SJSA1 (cell line): ENCODE measurements at places on chromosomes 4 and X. TPM values are rescaled to one million over a fixed set of nuclear protein-coding genes. Genes with fewer than 3 reads are reported as not detected.

GRCh38 chr4:147198411-147199051, 252.9 kb upstream of the TTC29 start:
- no peak overlapping the region for H3K4me3 ChIP-seq
- no peaks in the 10 kb centered on the region for H3K27me3 ChIP-seq
- H3K36me3 ChIP-seq = no peaks in the 10 kb centered on the region
- peaks cover 30% of the 10 kb centered on the region for H3K4me1 ChIP-seq

Gene ZCCHC18
- 1.2 and 1.6 TPM in 2 replicates for total RNA-seq

GRCh38 chr4:73421708-73422457, 14.1 kb upstream of the AFP start:
- no peaks in the 10 kb centered on the region for H3K36me3 ChIP-seq
- H3K27ac ChIP-seq = no peak overlapping the region
- 0 out of 2 replicates have a peak, but pooled peaks cover 5% of the 10 kb centered on the region for H3K27me3 ChIP-seq
- no peak overlapping the region for H3K4me3 ChIP-seq
- DNase-seq = no peak

DNA sequence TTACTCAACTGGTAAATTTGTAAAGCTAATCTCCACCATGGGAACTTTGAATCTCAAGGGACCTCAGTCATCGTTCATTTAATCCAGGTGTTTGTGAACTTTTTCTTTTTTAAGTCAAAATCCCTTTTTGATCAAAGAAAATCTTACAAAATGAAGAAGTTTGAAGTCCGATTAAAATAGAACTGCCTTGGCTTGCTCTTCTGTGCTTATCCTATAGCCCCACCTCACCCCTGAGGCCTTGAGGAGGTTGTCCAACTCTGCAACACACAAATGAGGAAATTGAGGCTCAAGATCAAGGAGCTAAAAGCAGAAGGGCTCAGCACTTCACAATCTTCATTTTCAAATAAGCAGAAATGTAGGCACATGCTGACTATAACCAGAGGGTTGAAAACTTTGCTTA, 240.3 kb upstream of the SFRP2 start:
- H3K36me3 ChIP-seq = no peaks in the 10 kb centered on the region
- no peak overlapping the region for H3K27ac ChIP-seq
- H3K4me1 ChIP-seq = no peaks in the 10 kb centered on the region
- no peak for DNase-seq
- H3K4me3 ChIP-seq = no peak overlapping the region
- H3K27me3 ChIP-seq = no peaks in the 10 kb centered on the region

Gene HAUS7
- 34.2 and 37.5 TPM in 2 replicates for total RNA-seq

- no peak overlapping the region for H3K4me3 ChIP-seq
- DNase-seq = no peak
- no peaks in the 10 kb centered on the region; the same call in 1 of the 2 replicates for H3K27me3 ChIP-seq
- H3K36me3 ChIP-seq = no peaks in the 10 kb centered on the region
- H3K4me1 ChIP-seq = no peaks in the 10 kb centered on the region
These were observed 31.8 kb downstream of the CXCL1 start for GRCh38 chr4:73901031-73901430.

Gene MID1IP1
- 39.5 and 40.8 TPM in 2 replicates for total RNA-seq

DNA sequence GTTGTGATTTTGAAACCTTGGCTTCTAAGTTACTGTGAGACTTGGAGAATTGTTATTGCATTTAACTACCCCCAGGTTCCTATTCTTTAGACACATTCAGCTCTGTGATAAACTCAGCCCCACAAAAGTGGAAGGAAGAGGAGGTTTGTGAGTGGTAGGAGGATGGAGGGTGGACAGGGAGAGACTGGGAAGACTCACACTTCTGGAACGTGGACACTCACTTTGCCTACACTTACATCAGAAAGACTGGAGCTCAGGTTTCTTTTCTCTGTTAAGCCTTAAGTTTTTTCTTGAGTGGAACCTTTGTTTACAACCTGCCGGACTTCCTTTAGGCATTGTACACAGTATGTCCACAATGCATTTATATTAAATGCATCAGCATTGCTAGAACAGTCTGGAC, 99.0 kb downstream of the AREG start:
- DNase-seq = no peak
- H3K36me3 ChIP-seq = no peaks in the 10 kb centered on the region
- H3K4me1 ChIP-seq = peaks cover 41% of the 10 kb centered on the region
- no peak overlapping the region for H3K4me3 ChIP-seq
- H3K27ac ChIP-seq = 0 out of 2 replicates have a peak overlapping the region, but pooled peaks have one; percentile 15

Gene NHS
- total RNA-seq = 1.3 and 2.6 TPM in 2 replicates

- no peak for DNase-seq
- no peaks in the 10 kb centered on the region for H3K36me3 ChIP-seq
- H3K4me3 ChIP-seq = no peak overlapping the region
- peaks cover 11% of the 10 kb centered on the region for H3K4me1 ChIP-seq
These were observed 9.8 kb downstream of the TSPAN5 start for GRCh38 chr4:98648602-98649001.

Gene HEPH
- 5.8 and 9.6 TPM in 2 replicates for total RNA-seq

GRCh38 chrX:41541386-41541785, 94.2 kb downstream of the NYX start:
- H3K27me3 ChIP-seq = no peaks in the 10 kb centered on the region
- H3K36me3 ChIP-seq = no peaks in the 10 kb centered on the region
- no peak for DNase-seq
- peaks cover 10% of the 10 kb centered on the region; the same call in 1 of the 2 replicates for H3K4me1 ChIP-seq
- no peak overlapping the region for H3K4me3 ChIP-seq
- no peak overlapping the region for H3K27ac ChIP-seq

GRCh38 chrX:1295550-1295949, 26.9 kb downstream of the CSF2RA start:
- H3K36me3 ChIP-seq = no peaks in the 10 kb centered on the region
- no peak overlapping the region for H3K27ac ChIP-seq

GRCh38 chrX:50117476-50117875, 83.3 kb downstream of the AKAP4 start:
- H3K4me1 ChIP-seq = no peaks in the 10 kb centered on the region
- no peak overlapping the region for H3K4me3 ChIP-seq
- no peak for DNase-seq
- H3K36me3 ChIP-seq = no peaks in the 10 kb centered on the region

DNA sequence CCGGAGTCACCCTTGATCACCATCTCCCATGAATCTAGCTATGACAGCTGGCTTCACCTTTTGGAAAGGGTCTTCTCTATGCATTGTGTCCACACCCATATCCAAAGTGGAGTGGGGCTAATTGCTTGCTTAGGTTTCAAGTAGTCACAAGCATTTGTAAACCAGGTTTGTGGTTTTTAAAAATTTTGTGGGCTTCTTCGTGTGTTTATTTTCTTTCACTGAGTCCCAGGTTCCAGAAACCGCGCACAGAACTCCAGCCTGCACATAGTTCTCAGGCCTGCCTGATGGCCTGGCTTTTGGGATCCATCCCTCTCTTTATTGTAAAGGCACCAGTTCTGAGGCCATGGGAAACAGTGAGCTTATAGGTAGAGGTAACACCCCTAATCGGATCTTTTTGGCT, 70.2 kb upstream of the TLR3 start:
- H3K27me3 ChIP-seq = no peaks in the 10 kb centered on the region
- DNase-seq = no peak
- no peak overlapping the region for H3K27ac ChIP-seq
- no peak overlapping the region for H3K4me3 ChIP-seq
- H3K36me3 ChIP-seq = no peaks in the 10 kb centered on the region

Gene CFAP99
- not detected in 2 replicates for total RNA-seq

Gene RHOXF2
- not detected in 2 replicates for total RNA-seq

Gene BEND4
- total RNA-seq = not detected in 2 replicates

GRCh38 chr4:37383579-37384229, 139.2 kb downstream of the NWD2 start:
- no peak overlapping the region for H3K4me3 ChIP-seq
- H3K27me3 ChIP-seq = no peaks in the 10 kb centered on the region
- H3K27ac ChIP-seq = no peak overlapping the region
- no peak for DNase-seq

GRCh38 chr4:164461901-164462300, 292.0 kb upstream of the SMIM31 start:
- H3K4me1 ChIP-seq = no peaks in the 10 kb centered on the region
- H3K27ac ChIP-seq = no peak overlapping the region
- H3K36me3 ChIP-seq = no peaks in the 10 kb centered on the region
- no peaks in the 10 kb centered on the region; the same call in 1 of the 2 replicates for H3K27me3 ChIP-seq
- no peak for DNase-seq
- H3K4me3 ChIP-seq = no peak overlapping the region

DNA sequence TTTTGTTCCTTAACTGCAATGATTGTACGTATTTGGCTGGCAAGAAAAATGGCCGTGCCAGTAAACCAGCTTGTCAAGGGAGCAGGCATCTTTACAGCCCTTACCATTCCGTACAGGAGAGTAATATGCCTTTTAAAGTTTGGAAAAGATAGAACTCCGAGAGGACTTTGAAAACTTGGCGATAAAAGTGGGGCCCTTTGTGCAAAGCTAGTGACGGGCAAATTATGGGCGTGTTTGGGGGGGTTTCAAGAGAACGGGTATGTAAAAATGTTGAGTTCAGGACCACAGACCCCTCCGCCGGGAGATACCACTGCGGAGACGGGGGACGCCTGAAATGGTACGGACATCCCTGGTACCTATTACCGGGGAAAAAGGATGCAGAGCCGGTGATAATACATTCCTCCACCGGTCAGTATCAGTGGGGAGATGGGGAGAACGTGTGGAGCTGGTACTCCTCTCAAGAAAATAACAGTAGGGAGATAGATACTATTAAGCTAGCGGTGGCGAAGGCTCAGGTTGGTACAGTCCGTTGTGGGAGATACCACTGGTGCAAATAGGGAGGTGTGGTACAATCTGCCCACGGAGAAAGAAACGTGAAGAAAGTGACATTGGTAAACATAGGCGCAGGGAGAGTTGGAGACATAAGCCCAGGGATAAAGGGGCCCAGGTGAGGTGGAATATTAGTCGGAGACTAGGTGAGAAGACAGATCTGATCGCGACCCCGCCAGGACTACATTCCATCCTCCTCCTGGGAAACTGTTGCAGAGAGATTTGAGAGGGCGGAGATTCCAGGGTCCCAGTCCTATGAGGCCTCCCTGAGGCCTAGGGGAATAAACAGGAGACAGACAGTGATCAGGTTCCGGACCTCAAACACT, 14.5 kb downstream of the SPACA5 start:
- no peaks in the 10 kb centered on the region for H3K36me3 ChIP-seq
- DNase-seq = peak; percentile 65
- H3K27me3 ChIP-seq = no peaks in the 10 kb centered on the region
- H3K4me1 ChIP-seq = no peaks in the 10 kb centered on the region
- H3K4me3 ChIP-seq = peak overlapping the region; percentile 56

- DNase-seq = no peak
- peaks cover 12% of the 10 kb centered on the region for H3K4me1 ChIP-seq
- no peak overlapping the region for H3K27ac ChIP-seq
- H3K27me3 ChIP-seq = no peaks in the 10 kb centered on the region
- peak overlapping the region; percentile 74 for H3K4me3 ChIP-seq
These were observed 614 bp downstream of the BEX3 start for GRCh38 chrX:103376979-103377324.

DNA sequence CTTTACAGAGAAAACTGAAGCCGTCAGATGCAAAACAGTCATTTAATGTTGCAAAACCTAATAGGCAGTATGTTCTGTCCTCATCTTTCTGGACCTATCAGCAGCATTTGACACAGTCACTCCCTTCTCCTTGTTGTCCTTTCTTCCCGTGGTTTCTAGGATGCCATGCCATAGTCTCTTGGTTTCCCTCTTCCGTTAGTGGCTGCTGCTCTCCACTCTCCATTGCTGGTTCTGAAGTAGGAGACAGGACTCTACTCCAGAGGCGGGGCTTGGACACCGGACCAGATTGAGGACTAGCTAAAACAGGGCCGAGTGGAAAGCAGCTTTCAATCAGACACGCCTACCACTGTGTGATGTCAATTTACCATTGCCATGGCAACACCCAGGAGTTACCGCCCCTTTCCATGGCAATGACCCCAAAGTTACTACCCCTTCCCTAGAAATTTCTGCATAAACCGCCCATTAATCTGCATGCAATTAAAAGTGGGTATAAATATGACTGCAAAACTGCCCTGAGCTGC, 88.8 kb upstream of the CCDC160 start:
- no peak overlapping the region for H3K4me3 ChIP-seq
- no peaks in the 10 kb centered on the region for H3K4me1 ChIP-seq
- DNase-seq = no peak
- no peak overlapping the region for H3K27ac ChIP-seq
- no peaks in the 10 kb centered on the region for H3K27me3 ChIP-seq

Gene CT83
- total RNA-seq = not detected in 2 replicates

DNA sequence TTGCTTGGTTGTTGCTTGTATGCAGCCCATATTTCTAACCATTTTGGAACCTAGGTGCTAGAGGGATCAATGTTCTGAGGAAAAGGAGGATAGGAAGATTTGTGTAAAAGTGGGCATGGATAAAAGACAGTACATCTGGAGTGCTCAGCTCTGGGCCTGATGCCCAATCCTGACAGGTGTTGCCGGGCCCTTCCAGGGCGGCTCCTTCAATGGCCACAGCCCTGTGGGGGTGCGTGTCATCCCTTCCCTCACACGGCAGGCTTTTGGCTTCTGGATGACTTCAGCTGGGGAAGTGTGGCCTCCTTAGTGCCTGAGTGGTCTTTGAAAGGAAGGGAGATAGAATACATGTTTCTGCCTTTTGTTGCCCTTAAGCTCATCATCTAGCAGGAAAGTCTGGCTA, 47.2 kb downstream of the NELFA start:
- no peak overlapping the region for H3K27ac ChIP-seq
- DNase-seq = no peak
- H3K4me3 ChIP-seq = no peak overlapping the region

Gene SSX2B
- total RNA-seq = not detected in 2 replicates

DNA sequence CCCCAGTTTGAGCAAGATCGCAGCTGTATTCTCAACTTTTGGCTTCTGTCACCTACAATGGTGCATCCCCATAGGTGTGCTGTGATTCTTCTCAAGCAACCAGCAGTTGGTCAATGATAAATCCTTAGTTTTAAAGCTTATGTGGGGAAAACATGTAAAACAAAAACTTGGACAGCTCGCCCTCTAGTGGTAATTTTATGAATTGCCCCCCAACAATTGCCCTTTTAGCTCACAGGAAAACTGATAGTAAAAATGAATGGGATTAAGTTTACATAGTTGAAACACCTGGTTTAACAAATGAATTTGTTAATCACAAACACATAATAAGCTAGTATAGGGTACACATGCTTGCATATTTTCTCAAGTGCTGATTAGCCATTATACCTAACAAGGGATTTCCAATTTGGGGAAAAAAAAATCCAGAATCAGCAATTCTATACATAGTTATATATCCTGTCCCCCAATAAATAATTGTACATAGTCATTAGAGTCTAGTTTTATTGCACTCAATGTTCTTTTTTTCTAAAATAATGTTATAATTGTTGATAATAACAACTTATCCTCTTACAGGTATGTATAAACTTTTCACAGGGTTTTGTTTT, 30.1 kb downstream of the TEX13A start:
- no peak overlapping the region for H3K27ac ChIP-seq
- no peak overlapping the region for H3K4me3 ChIP-seq
- no peaks in the 10 kb centered on the region for H3K4me1 ChIP-seq
- no peaks in the 10 kb centered on the region for H3K27me3 ChIP-seq
- DNase-seq = peak; percentile 15
